ENCODE measurements at places on chromosomes 11 and 22.

- no peak overlapping the region for H3K4me3 ChIP-seq
- no peak overlapping the region for H3K27ac ChIP-seq
- H3K4me1 ChIP-seq: peaks cover 5% of the 10 kb centered on the region
- H3K27me3 ChIP-seq: no peaks in the 10 kb centered on the region
- H3K36me3 ChIP-seq: no peaks in the 10 kb centered on the region
- DNase-seq: no peak
These were observed 93.7 kb upstream of the SPON1 start for GRCh38 chr11:13868710-13869397.

- H3K27ac ChIP-seq: no peak overlapping the region
- DNase-seq: no peak
- H3K36me3 ChIP-seq: no peaks in the 10 kb centered on the region
- no peaks in the 10 kb centered on the region for H3K27me3 ChIP-seq
- no peaks in the 10 kb centered on the region for H3K4me1 ChIP-seq
- H3K4me3 ChIP-seq: no peak overlapping the region
These were observed 283.0 kb upstream of the NARS2 start for GRCh38 chr11:78857688-78858087.

GRCh38 chr11:19160847-19161246 is 40.9 kb downstream of the CSRP3 start:
- no peaks in the 10 kb centered on the region for H3K4me1 ChIP-seq
- DNase-seq: no peak
- no peak overlapping the region for H3K27ac ChIP-seq
- H3K36me3 ChIP-seq: peaks cover 23% of the 10 kb centered on the region
- peaks cover 1% of the 10 kb centered on the region for H3K27me3 ChIP-seq

- H3K36me3 ChIP-seq: no peaks in the 10 kb centered on the region
- H3K27ac ChIP-seq: no peak overlapping the region
- no peak overlapping the region for H3K4me3 ChIP-seq
- H3K4me1 ChIP-seq: no peaks in the 10 kb centered on the region
- no peak for DNase-seq
These were observed 3.8 kb downstream of the SLC7A4 start for GRCh38 chr22:21028277-21029251.

DNA sequence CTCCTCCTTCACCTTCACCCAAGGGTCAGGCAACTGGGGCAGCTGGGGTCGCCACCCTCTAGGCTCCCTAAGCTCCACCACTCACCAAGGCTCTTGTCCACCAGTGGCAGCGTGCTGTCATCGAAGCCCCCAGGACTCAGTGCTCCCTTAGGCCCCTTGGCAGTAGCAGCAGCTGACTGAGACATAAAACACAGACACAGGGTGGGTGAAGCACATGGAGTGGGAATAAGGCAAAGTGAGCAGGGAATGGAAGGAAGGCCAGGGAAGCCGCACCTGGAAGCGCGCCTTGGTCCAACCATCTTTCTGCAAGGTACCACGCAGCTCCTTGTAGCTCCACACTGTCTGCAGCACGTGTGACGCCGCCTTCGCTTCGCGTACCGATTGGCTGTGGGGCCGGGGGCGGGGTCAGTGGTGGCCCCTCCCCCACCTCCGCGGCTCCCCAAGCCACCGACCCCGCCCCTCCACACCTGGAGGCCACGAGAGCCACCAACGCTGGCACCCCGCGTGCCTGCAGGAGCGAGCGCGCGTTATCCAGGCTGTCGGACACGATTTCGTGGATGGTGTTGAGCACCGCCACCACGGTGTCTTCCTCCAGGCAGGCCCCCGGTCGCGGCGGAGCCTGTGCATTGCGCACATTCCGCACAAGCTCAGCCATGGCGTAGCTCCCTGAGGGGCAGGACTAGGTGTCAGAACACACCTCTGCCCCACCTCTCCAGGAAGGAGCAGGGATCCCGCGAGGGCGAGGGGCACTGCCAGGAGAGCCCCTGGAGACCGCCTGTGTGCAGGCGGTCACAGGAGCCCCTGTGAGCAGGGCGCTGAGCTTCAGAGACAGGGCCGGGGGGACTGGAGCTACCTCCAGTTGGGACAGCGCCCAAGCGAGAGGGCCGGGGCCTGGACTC is 31.3 kb upstream of the TXNRD2 start:
- peaks cover 9% of the 10 kb centered on the region for H3K36me3 ChIP-seq
- H3K27me3 ChIP-seq: no peaks in the 10 kb centered on the region
- peaks cover 13% of the 10 kb centered on the region for H3K4me1 ChIP-seq
- no peak for DNase-seq
- no peak overlapping the region for H3K27ac ChIP-seq

- H3K4me1 ChIP-seq: no peaks in the 10 kb centered on the region
- no peak for DNase-seq
- no peaks in the 10 kb centered on the region for H3K27me3 ChIP-seq
- no peak overlapping the region for H3K27ac ChIP-seq
These were observed 6.7 kb downstream of the HEPACAM start for GRCh38 chr11:124928942-124929665.

DNA sequence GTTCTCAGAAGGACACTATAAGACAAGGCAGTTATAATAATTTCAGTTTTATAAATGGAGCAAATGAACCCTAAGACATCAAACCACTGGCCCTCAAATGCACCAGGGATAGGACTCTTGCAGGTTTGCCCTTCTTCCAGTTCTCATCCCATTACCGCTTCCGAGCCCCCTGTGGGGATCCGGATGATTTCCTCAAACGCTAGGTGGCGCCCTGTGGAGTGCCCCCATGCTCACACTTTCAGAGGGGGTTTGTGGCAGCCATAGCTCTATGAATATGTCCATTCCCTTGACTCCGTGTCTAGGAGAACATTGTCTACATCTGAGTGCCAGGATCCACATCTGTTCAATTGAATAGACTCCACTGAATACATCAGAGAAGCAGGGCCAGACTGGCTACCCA is 816.3 kb downstream of the NTM start:
- H3K4me3 ChIP-seq: no peak overlapping the region
- DNase-seq: peak; percentile 79
- no peaks in the 10 kb centered on the region for H3K4me1 ChIP-seq

GRCh38 chr11:75797792-75798191 is 17.2 kb upstream of the UVRAG start:
- H3K4me3 ChIP-seq: no peak overlapping the region
- H3K36me3 ChIP-seq: no peaks in the 10 kb centered on the region
- DNase-seq: no peak
- no peaks in the 10 kb centered on the region for H3K27me3 ChIP-seq
- H3K4me1 ChIP-seq: no peaks in the 10 kb centered on the region

DNA sequence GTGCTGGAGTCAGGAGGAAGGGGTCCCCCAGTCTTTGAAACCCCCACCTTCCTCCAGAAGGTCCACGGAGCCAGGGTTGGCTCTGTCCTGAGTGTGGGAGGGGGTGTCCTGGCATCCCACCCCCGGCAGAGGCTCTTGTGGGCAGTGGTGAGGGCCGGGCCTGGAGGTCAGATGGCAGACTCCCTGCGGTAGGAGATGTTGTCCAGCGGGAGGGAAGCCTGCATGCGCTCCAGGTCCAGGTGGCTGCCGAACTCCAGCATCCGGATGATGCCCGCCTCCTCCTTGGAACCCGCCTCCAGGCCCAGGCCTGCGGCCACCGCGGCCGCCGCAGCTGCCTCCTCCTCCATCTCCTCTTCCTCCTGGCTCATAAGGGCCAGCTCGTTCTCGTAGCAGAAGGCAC is 28.4 kb downstream of the KCNJ4 start:
- DNase-seq: no peak
- no peaks in the 10 kb centered on the region for H3K27me3 ChIP-seq
- H3K4me3 ChIP-seq: no peak overlapping the region
- H3K36me3 ChIP-seq: no peaks in the 10 kb centered on the region
- no peak overlapping the region for H3K27ac ChIP-seq

DNA sequence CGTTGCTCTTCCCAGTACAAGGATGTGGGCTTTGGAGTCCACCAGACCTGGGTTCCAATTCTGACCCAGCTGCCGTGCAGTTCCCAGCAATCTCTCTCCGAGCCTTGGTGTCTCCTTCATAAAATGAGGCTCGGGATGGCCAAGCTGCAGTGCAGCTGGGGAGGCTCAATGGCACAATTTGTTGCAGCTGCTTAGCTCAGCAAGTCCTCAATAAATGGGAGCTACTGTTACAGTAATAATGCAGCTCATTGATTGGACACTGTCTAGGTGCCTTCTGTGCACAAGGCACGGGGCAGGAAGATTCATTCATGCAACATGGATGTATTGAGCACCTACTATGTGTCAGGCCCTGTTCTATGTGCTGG is 37.1 kb downstream of the SHISAL1 start:
- H3K4me1 ChIP-seq: peaks cover 11% of the 10 kb centered on the region
- H3K4me3 ChIP-seq: no peak overlapping the region
- DNase-seq: no peak
- H3K27me3 ChIP-seq: no peaks in the 10 kb centered on the region
- H3K27ac ChIP-seq: no peak overlapping the region

- DNase-seq: no peak
- H3K27me3 ChIP-seq: no peaks in the 10 kb centered on the region
- H3K36me3 ChIP-seq: no peaks in the 10 kb centered on the region
- H3K4me3 ChIP-seq: peak overlapping the region; percentile 71
- H3K4me1 ChIP-seq: peaks cover 3% of the 10 kb centered on the region
These were observed 1.1 kb downstream of the CBX6 start for GRCh38 chr22:38870791-38871359.

GRCh38 chr22:46902436-46902835 is 140.0 kb downstream of the TBC1D22A start:
- DNase-seq: no peak
- no peak overlapping the region for H3K27ac ChIP-seq
- no peaks in the 10 kb centered on the region for H3K36me3 ChIP-seq
- no peaks in the 10 kb centered on the region for H3K4me1 ChIP-seq
- H3K4me3 ChIP-seq: no peak overlapping the region

DNA sequence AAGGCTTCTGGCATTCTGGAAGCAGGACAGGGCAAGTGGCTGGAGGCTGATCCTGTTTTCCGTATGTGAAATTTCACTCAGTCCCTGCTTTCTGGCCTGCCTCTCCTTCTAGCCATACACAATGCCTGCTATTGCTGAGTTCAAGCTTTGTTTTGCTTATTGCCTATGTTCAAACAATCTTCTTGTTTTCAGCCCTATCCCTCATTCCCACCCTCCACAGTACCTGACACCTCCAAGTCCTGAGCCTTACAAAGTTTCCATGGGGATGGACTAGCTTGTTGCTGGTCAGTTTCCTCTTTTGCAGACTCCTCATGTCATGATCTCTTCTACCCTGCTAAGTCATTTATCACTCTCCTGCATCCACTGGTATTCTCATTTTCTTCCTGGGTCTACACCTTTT is 38.1 kb downstream of the FAM76B start:
- no peaks in the 10 kb centered on the region for H3K27me3 ChIP-seq
- H3K27ac ChIP-seq: no peak overlapping the region
- no peaks in the 10 kb centered on the region for H3K36me3 ChIP-seq
- no peaks in the 10 kb centered on the region for H3K4me1 ChIP-seq
- no peak for DNase-seq

- peak overlapping the region; percentile 89 for H3K4me3 ChIP-seq
- peak; percentile 91 for DNase-seq
- H3K27me3 ChIP-seq: no peaks in the 10 kb centered on the region
These were observed 999 bp downstream of the TSKU start for GRCh38 chr11:76783896-76784813.

GRCh38 chr11:46112961-46113607 is 8.2 kb downstream of the PHF21A start:
- no peak overlapping the region for H3K4me3 ChIP-seq
- no peak overlapping the region for H3K27ac ChIP-seq
- peaks cover 5% of the 10 kb centered on the region for H3K4me1 ChIP-seq
- H3K27me3 ChIP-seq: no peaks in the 10 kb centered on the region
- DNase-seq: no peak

DNA sequence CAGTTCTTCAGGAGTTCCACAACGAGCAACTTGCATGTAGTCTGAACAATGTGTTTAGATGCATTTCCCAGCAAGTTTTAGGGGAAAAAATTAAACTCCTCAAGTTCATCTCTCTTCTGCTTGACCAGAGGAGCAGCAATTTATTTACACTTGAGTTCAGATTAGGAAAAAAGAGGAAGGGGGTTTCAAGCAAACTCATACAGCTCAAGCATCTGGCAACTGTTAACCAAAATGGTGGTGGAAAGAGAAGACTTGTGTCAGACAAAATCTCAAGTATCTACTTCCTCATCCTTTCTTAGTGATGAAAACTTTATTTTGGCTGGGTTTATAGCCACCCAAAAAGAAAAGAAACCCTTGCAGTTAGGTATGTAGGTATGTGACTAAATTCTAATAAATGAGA is 29.1 kb upstream of the PICALM start:
- H3K36me3 ChIP-seq: no peaks in the 10 kb centered on the region
- no peak for DNase-seq
- no peaks in the 10 kb centered on the region for H3K27me3 ChIP-seq
- H3K4me3 ChIP-seq: no peak overlapping the region
- H3K4me1 ChIP-seq: no peaks in the 10 kb centered on the region

- H3K4me1 ChIP-seq: no peaks in the 10 kb centered on the region
- H3K27me3 ChIP-seq: no peaks in the 10 kb centered on the region
- DNase-seq: no peak
These were observed 22.0 kb downstream of the JAML start for GRCh38 chr11:118202599-118203422.

GRCh38 chr11:46914910-46915309 is 3.4 kb downstream of the LRP4 start:
- no peaks in the 10 kb centered on the region for H3K27me3 ChIP-seq
- peaks cover 22% of the 10 kb centered on the region for H3K4me1 ChIP-seq
- H3K4me3 ChIP-seq: no peak overlapping the region
- DNase-seq: no peak
- H3K36me3 ChIP-seq: no peaks in the 10 kb centered on the region

DNA sequence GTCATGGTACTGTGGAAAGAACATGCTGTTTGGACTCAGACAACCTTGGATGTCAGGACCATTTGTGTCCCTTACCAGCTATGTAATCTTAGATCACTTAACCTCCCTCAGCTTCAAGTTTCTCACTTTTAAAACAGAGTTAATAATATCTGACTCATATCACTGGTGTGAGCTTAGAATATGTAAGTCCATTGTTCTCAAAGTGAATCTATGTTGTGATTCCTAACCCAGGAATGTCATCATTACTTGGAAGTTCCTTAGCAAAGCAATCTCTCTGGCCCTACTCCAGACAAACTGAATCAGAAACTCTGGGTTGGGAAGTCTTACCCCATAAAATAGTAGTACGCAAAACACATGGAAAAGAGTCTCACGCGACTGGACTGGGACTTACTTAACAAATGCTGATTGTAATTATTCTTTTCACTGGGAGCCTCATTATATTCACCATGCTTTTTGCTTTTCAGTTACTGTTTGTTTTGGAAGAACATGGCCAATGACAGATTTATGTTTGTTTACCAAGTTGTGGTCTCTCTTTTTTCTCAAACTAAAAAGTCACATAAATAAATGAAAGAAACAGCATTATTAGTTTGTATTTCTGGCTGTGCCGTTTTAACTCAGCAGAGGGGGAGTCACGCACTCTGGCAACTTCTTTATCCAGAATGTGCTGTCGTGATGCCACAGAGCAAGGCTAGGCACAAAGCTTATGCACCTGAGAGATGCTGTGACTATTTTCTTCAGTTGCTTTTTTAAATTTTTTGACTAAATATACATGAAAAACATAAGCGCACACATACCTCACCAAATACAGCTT is 217.7 kb upstream of the CTSC start:
- DNase-seq: no peak
- H3K27me3 ChIP-seq: no peaks in the 10 kb centered on the region
